Activated T-cell treated with anti-CD3 and anti-CD28 coated beads, Interleukin-2, amount 50 U/mL, for 72 hours (primary cell): ENCODE measurements at places on chromosomes 3 and 15. TPM values are rescaled to one million over a fixed set of nuclear protein-coding genes. Genes with fewer than 3 reads are reported as not detected.
A peak's percentile ranks its signal among the peaks of the same experiment; 100 is the strongest.

GRCh38 chr3:136211547-136211946 is 15.4 kb upstream of the MSL2 start:
- DNase-seq: no peak

GRCh38 chr3:127560051-127560787 is 30.3 kb downstream of the TPRA1 start:
- no peak for DNase-seq

- no peak for DNase-seq
These were observed 17.9 kb downstream of the TERC start for GRCh38 chr3:169746924-169747323.

DNA sequence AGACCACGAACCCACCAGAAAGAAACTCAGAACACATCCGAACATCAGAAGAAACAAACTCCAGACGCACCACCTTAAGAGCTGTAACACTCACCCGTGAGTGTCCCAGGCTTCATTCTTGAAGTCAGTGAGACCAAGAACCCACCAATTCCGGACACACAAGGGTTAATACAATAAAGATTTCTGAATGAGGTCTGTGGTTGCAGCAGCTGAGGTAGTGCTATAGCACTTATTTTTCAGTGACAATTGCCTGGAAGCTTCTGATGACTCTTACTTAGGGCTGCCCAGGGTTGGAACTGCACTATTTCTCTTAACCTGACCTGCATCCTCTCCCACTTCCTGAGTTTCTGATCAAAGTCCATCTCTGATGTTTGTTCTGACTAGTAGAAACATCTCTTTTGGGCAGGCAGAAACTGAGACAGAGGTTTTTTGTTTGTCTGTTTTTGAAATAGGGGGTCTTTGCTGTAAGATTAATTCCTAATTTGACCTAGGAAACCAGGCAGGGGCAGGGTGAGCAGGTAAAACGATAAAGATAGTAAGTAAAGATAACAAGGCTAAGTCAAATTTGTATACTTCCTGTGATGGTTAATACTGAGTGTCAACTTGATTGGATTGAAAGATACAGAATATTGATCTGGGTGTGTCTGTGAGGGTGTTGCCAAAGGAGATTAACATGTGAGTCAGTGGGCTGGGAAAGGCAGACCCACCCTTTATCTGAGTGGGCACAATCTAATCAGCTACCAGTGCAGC is 169.1 kb downstream of the GAP43 start:
- DNase-seq: peak; percentile 29

Gene TNFSF10
- 30.3 TPM for total RNA-seq

Gene GOLGA8B
- total RNA-seq: 228 TPM

Gene ADPRH
- total RNA-seq: 6.3 TPM

Gene WNT5A
- total RNA-seq: 0.51 TPM

- peak; percentile 76 for DNase-seq
These were observed 36.3 kb downstream of the CHST14 start for GRCh38 chr15:40506964-40507571.

GRCh38 chr3:172134352-172134751 is 95.0 kb downstream of the FNDC3B start:
- DNase-seq: no peak

DNA sequence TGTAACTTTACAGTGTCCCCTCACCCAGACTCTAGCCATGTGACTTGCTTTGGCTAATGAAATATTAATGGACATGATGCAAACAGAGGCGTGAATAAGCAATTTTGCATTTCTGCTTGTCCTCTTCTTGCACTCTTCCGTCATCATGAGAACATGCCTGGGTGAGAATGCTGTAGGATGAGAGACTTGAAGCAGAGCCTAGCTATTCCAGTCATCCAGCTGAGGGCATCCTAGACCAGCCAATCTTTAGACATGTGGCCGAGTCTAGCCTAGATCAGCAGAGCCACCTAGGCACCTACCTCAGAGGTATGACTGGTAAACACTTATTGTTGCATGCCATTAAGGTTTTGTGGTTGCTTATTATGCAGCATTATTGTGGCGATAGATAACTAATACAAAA is 450.5 kb upstream of the AZI2 start:
- DNase-seq: no peak

DNA sequence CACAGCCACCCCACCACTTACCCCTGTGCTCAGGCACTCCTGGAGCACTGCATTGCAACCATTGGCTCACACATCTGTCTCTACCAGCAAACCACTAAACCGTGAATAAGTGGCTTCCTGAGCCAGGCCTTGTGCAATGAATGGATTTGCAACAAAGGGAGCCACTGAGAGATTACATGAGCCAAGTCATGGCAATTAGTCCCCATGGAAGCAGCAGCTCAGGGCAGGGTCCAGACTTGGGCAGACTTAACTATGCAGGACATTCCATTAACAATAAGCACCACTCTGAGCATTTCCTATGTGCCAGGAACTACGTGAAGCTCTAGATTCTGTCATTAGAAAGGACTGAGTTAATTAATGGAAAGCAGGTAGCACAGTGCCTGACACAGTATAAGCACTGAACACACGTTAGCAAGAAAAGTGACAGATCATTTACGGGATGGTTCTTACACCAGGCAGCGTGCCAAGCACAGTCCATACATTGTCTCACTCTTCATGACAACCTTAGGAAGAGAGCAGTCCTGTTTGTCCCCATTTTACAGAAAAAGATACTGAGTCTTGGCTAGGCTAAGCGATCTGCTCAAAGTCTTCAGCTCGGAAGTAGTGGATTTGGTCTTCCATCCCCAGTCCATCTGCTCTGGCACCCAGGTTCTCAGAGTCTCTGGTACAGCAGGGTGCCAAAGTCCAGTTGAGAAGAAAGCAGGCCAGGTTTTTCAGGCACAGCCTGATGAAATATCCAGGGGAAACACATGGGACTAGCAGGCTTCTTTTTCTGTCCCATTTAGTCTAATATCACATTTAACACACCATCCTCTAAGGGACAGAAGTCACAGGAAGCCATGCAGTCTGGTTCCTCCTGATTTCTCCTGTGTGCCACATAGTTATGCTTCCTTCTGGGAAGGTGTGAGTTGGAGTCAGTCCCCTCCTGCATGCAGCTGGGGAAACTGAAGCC is 44.1 kb downstream of the LIPC start:
- DNase-seq: no peak

Gene SCN11A
- total RNA-seq: 0.44 TPM

- DNase-seq: no peak
These were observed 23.8 kb downstream of the CYFIP1 start for GRCh38 chr15:22956257-22956977.

Gene NEK11
- 2.7 TPM for total RNA-seq
